Occipital lobe (tissue), 3 donors: ENCODE measurements at places on chromosomes 7 and 10.

- DNase-seq: no peak
Measured at GRCh38 chr7:45984386-45985295, 63.6 kb upstream of the IGFBP3 start.

GRCh38 chr7:1087952-1088920 is at the start of gene GPER1:
GPER1 (plus strand) TSS chr7:1088113; CDS start chr7:1091729, 3,616 bp downstream.
- DNase-seq: no peak

DNA sequence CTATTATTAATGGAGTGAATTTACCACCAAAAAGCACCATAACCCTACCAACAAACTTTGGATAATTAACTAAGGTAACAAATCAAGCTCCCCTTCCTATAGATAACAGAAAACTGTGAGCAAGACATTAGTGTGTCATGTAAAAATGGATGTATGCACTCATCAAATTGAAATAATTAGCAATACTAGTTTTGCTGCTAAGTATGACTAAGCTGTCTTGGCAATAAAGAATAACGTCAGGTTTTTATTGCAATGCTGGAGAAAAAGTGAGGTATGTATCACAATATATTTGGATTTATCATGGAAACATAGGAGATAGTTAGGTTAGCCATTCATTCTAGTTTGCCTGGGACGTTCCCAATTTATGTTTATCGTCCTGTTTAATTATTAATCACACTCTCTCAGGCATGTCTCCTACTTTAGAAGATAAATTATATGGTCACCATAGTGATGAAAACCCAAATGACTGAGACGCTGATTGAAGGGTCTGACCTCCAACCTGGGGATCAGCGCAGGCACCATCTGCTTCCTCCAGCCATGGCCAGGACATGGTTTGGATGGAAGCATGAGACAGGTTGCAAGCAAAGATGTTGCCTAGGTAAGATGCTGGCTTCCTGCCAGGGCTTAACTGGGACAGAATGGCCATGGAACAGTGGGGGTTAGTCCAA is 125.6 kb downstream of the FANK1 start:
- DNase-seq: no peak

- no peak for DNase-seq
Measured at GRCh38 chr10:18501198-18501597, 150.2 kb downstream of the NSUN6 start.

GRCh38 chr7:17620566-17620965 is 319.7 kb downstream of the SNX13 start:
- DNase-seq: no peak

- no peak for DNase-seq
Measured at GRCh38 chr7:65832281-65832680, 40.6 kb upstream of the VKORC1L1 start.

DNA sequence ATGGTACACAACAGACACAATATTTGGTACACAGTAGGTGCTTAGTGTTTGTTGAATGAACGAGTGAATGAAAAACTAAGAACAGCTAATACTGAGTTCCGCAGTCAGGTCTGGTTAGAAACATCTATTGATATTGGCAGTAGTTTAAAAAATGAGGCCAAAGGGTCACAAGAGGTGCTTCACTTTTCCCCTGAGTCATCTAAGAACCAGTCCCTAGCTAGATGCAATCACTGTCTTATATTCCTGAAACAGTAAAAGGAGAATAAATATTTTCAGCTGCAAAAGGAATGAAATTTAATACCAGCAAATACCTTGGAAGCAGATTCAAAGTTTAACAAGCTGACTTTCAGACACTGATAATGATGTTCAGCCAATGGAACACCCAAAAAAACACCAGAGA is 54.5 kb downstream of the SCRN1 start:
- no peak for DNase-seq

GRCh38 chr10:60236869-60237524 is 152.7 kb downstream of the ANK3 start:
- DNase-seq: no peak

DNA sequence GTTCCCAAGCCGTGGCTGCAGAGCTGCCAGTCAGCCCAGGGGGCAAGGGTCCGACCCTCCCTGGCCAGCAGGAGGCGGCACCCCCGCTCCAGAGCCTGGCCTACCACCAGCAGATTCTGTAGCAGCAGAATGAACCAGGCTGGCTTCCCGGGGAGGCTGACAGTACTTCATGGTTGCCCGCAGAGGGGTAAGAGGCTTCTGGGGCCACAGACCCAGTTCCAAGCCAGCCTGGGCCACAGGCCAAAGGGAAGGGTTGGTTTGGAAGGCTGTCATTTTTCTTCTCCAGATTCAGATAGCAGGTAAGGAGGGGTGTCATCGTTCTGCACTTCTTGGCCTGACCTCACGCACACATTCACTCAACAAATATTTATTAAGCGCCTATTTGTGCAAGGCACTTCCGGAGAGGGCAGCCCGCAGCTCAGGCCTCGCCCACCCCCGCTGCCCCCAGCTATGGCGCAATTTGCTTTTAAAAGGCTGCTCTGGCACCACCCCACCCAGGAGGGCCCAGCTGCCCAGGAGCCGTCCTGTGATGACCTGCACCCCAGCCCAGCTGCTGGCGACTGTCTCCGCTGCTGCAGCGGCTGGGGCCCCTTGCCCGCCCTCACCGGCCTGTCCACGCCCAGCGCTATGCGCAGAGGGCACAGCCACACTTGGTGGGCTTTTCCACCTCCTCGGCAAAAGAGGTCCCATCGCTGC is 168.5 kb downstream of the LCOR start:
- DNase-seq: no peak

DNA sequence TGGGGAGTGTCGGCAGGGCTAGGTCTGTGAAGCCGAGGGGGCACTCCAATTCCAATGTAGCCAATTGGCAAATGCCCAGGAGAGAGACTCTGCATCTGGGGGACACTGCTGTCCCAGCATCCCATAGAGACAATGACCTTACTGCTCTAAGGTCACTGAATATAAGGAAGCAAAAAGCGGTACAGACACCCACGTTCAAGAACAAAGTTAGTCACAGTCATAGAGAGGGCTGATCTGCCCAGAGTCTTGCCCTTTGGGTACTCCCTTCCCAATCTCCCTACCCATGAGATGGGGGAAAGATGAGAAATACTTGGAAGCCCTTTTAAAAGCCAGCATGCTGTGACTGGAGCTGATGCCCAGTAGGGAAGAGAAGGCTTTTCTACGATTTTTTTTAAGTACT is 76.3 kb upstream of the GSDME start:
- DNase-seq: no peak

GRCh38 chr7:35988105-35988504 is 164.9 kb upstream of the EEPD1 start:
- DNase-seq: no peak

DNA sequence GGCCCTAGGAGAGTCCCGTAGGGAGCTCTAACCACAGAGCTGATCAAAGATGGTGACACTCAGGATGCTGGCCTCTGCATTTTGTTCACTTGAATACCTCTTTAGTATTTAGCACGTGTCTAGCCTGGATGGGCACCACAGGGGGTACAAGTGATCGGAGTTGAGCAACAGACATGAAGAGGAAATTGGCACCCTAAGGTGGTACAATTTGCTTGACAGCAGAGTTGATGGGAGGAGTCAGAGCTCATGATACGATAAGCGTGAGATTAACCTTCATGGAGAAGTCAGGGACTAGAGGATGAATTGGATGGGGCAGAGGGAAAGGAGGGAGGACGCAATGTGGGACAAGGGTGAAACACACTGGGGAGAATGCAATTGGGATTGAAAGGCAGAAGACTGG is 9.9 kb upstream of the ZNF212 start:
- DNase-seq: no peak

DNA sequence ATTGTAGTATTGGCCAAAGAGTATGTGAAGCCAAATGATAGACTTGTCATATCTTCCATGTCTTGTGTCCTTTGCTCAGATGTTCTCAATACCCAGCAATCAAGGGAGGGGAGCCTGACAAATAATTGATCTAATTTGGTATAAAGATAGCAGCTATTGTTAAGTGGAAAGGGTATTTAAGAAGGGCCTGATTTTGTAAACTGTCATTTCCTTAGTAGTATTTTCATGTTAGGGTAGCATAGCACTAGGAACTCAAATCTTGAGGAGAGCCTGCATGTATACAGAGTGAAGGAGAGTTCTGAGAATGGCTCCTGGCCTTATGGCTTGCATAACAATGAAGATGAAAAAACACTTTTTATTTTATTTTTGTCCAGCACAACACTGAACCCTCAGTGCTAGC is 53.1 kb downstream of the GNAI1 start:
- no peak for DNase-seq

- DNase-seq: no peak
Measured at GRCh38 chr7:67637023-67637358, 640.4 kb downstream of the TYW1 start.

DNA sequence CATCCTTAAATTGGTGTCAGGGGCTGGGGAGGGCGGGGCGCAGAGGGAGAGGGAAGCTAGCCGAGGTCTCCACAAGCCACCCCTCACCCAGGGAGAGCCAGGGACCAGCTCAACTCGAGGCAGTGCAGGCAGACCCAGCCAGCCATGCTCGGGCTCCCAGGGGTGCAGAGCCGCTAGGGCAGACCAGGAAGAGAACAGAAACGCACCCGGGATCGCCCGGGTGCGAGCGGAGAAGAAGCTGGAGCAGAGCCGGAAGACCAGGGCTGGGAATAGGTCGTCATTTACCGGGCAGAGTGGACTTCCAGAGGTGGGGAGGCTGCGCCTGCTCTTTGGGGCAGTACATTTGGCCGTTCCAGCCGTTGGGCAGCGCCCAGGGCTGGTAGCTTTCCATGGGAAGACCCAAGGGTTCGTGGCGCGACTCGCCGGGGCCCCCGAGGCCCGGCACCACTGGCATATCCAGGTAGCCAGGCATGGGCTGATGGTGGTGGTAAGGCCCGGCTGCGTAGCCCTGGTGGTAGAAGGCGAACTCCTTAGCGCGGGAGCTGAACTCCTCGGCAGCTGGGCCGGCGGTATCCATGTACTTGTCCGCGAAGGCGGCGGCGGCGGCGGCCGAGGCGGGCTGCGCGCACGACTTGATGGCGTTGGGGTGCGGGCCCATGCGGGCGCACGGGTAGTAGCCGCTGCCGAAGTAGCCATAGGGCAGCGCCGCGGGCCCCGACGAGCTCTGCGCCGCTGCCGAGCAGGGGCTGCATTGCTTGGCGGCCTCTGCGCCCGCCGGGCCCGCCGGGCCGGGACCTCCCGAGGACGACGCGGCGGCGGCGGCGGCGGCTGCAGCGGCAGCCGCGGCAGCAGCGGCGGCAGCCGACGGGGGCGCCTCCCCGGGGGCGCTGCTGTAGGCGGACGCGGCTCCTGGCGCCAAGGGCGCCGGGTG is 755 bp downstream of the HOXA13 start:
- no peak for DNase-seq

DNA sequence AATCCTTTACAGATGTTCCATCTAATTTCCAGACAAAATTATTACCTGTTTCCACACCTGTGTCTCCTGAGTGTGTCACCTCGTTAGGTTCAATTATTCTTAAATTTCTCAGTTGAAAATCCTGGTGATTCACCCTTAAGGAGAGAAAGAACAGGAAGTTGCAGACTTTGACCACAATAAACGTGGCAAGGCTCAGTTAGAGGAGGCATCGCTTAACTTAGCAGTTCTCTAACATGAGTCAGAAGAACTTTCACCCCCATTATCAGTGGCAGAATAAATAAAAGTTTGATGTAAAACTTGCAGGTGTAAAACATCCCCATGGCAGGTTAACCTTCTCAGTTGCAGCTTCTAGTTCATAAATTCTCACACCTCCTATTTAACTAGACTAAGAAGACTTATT is 8.3 kb downstream of the XPNPEP1 start:
- no peak for DNase-seq

- no peak for DNase-seq
Measured at GRCh38 chr7:107446531-107446930, 23.3 kb upstream of the GPR22 start.

GRCh38 chr7:113122744-113123143 is 4.4 kb upstream of the SMIM30 start:
- DNase-seq: no peak

DNA sequence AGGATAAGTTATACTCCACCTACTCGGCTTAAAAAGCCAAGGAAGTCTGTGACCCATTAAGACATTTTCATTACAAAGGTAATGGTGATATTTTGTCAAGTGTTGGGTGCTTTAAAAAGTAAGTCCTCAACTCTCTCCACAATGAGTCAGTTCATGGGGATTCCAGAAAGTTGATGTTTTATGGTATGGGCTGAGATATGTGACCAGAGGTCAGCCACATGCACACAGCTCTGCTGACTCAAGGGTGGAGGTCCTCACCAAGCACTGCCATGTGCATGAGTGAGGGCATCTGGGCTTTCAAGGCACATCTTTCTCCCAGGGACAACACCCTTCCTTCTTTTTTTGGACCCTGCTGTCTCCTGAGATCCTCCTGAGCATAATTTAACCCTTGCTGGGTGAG is 292.9 kb downstream of the PTEN start:
- DNase-seq: no peak

GRCh38 chr10:32938554-32939061 is 19.4 kb downstream of the ITGB1 start:
- DNase-seq: peak; percentile 25

DNA sequence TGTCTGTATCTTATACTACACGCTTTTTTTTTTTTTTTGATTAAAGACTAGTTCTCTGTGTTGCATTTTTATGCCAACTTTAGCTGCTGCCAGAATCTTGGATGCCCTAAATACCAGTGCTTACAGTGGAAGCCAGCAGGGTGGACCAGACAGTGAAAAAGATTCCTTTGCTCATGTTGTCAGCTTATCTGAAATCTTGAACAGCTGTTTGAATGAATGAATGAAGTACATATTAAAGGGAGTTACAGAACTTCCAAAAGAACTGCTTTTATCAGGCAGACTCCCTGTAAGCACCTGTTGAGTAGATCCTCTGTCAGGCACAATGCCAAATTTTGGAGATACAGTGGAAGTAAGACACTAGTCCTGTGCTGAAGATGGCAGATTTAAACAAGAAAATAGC is 184.9 kb downstream of the PPP1R9A start:
- DNase-seq: no peak

DNA sequence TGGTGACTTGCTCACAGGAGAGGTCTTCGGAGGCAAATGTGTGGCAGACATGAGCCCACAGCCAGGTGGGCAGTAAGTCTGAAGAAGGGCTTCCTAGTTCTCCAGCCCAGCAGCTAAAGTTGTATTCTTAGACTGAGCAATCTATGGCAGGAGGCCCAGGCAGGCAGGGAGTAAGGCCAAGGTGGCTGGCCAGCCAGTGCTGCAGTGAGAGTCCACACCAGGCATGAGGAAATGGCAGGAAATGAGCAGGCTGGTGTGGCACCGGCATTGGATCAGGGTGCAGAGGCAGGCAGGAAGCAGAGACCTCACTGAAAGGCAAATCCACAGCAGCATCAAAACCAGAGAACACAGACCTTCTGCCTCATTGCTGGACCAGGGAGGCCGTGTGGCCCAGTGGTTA is 84.6 kb upstream of the PDE1C start:
- DNase-seq: no peak
